ENCODE measurements at places on chromosomes 4 and X. TPM values are rescaled to one million over a fixed set of nuclear protein-coding genes. Genes with fewer than 3 reads are reported as not detected.

The SLC6A14 gene
- not detected for polyA plus RNA-seq

The H2AZ1 gene
- 156 TPM for polyA plus RNA-seq

- DNase-seq, result no peak
Observed at GRCh38 chr4:162352580-162353107, 188.8 kb upstream of the FSTL5 start.

DNA sequence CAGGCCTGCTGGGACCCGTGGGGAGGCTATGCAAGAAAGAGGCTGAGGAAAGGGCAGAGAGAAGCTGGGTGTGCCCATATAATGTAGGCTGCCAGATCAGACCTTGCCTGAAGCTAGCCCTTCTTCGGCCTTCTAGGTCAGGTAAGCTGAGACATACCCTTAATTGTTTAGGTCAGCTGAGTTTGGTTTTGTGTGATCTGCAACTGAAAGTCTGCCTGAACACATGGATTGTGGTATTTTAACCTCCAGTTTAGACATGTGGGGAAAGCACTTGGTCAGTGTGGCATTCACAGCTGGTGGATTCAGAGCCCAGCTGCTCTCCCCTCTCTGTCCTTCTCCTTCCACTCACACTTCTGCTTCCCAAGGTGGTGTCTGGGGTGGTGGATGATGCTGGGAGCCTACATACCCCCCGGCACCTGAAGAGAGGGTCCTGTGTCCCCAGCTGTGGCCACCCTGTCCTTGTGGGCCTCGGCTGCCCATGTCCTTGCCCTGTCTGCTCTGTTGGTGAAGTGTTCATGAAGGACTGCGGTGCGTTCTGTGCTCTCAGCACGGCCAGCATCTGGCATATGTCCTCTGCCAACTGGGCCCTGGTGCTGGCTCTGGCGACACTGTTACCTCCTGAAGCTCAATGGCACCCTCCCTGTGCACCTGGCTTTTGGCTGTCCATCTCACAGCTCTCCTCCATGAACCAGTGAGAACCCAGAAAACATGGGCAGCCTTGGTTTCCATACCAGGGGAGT lies 82.1 kb downstream of the NAT8L start:
- DNase-seq, result no peak

- DNase-seq, result no peak
Observed at GRCh38 chr4:47837094-47837907, 566 bp downstream of the CORIN start.

- DNase-seq, result no peak
Observed at GRCh38 chrX:123487669-123488068, 245.2 kb downstream of the THOC2 start.

DNA sequence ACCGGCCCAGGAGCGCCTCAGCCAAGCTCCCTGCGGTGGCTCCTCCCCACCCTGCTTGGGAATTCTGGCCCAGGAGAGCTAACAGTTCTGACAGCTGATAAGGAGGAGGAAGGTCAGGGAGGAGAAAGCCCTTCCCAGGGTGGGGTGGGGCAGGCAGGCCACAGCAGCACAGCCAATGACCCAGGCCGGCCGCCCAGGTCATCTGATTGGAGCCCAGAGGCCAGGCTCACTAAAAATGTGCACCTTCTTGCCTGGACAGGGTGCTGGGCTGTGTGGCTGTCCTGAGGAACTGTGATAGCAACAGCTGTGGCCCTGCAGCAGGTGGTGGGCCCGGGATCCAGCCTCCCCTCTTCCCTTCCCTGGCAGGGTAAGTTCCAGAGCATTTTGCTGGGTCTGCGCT lies 17.2 kb upstream of the SH3TC1 start:
- DNase-seq, result no peak

DNA sequence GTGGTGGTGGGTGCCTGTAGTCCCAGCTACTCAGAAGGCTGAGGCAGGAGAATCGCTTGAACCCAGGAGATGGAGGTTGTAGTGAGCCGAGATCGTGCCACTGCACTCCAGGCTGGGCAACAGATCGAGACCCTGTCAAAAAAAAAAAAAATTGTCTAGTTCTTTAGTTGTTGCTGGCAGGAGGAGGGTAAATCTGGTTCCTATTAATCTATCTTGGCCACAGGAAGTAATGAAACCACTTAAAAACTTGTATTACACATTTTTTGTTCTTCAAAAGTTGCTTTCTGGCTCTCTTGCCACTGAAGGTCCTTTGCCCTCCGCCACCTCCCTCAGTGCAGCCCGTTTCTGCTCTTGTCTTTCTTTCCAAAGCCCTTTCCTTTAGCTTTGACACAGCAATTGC lies 102.9 kb upstream of the ARSJ start:
- DNase-seq, result no peak

The SLC34A2 gene
- 0.05 TPM for polyA plus RNA-seq

DNA sequence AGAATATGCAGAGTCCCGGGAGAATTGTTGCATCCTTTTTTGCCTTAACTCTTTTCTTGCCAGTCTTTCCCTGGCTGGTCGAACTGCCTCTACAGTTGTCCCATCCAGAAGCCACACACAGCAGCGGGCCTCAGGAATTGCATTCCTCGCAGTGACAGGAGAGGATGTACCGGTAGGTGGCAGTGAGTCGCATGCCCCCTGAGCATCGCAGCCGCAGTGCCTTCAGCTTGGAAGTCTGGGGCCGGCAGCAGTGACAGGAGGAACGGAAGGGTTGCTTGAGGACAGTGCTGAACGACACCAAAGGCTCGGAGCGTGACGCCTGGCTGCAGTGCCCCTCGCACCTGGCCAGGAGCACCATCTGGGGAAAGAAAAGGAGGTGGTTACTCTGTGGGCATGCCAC lies 23.5 kb downstream of the NDP start:
- DNase-seq, result no peak

DNA sequence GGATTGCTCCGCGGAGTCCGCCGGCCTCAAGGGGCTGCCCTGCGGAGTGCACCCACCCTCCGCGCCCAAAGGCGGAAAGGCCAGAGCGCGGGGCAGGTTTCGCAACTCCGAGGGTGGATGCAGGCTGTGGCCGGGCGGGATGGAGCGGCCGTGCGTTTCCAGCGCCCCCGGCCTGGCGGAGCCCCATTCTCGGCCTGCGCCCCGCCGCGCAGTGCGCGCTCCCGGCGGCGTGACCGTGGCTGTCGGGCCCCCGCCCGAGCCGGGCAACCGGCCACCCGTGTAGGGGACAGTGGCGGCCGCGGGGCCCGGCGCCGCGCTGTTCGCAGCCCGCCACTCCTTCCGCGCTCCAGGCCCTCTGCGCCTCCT lies 331 bp downstream of the SETD7 start:
- DNase-seq, result no peak

DNA sequence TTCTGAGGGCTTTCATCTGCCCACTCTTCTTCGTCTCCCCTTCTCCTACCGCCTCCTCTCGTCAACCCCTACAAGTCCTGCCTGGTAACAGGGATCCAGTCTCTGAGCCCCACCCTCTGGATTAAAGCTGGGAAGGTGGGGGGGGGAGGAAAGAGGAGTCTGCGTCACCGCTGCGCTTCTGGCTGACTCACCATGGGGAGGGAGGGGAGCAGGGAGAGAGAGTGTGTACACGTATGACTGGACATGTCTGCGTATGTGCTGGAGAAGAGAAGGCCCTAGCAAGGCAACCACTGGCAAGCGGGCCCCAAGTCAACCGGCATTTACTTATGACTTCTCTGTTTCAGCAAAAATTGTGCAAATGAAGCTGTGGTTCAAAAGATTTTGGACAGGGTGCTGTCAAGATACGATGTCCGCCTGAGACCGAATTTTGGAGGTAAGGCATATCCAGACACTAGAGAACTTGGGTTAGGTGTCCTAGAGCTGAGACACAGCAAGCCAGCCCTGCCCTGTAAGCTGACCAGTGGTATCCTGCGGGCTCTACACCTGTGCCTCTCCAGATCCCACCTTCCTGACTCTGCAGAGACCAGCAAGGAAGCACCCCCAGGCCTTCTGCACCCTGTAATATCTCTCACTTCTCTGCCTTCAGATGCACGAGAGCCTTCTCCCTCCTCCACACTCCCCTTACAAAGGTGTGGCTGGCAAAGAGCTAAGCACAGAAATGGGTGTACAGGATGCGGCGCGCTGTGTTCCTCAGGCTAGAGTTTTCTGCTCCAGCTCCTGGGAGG lies 2.5 kb downstream of the GABRQ start:
- DNase-seq, result no peak

DNA sequence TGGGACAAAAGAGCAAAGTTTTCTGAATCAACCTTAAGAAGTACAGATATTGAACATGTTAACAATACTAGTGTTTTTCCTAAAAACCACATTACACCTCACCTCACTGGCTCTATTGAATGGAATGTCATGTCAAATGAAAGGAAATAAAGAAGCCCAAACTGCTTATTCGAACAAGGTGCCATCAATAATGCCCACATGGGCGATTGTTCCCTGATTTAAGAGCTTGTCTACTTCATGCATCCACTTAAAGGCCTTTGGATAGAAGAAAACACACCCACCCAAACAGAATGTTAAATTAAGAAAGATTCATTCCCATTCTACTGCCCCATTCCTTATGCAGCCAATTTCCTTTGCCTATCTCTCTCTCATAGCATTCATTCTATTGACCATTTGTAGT lies 118.5 kb upstream of the PAQR3 start:
- no peak for DNase-seq

DNA sequence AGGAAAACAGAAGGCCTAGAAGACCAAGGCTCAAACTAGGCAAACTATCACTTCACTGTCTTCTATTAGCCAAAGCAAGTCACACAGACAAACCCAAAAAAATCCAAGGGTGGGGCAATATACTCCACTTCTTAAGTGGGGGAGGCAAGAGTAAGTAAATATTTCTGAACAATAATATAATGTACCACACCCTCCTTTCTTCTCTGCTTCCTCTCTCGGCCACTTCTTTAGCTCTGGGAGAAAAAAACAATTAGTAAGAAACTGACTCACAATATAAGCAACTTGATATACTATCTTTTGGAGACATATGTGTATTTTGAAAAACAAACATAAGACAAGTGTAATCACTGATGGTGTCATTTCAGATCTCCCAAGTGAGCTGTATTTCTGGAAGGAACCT lies 14.8 kb downstream of the DCAF8L1 start:
- no peak for DNase-seq

Data from forelimb muscle (tissue), 1 donor.